ENCODE measurements at places on chromosomes 3 and 15.

DNA sequence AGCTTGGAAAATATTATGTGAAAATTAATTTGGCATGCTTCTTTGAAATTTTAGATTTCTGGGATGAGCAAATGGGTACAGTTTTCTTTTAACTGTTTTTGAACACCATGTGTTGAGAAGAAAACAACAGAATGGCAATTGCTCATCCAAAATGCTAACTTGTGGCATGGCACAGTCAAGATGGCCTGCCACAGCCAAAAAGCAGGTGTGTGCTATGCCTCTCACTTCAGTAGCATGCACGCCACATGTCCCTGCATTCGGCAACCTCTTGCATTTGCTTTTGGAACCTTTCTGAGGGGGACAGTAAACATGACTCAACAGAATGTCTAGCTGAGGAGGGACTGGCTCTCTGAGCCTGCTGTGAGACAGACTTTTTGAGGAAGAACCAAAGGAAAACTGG is 138.5 kb downstream of the TIGIT start:
- DNase-seq: no peak

DNA sequence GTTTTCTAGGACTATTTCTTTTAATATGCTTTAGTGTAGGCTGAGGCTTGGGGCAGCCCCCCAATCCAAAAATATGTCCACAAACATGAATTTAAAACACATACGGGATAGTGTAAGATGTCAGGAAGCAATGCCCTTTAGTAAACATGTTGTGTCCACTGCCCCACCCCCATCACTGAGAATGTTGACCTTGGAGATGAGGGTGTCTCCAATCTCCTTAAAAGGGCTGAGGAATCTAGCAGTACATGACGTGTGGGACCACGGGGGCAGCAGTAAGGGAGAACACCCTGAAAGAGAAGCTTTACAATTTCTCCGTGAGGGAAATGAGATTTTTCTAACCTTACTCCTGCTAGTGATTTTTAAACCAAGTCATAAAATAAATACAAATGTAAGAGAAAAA is 84.7 kb downstream of the SQOR start:
- no peak for DNase-seq

- DNase-seq: peak; percentile 64
Observed at GRCh38 chr3:187101184-187102072, 37.9 kb downstream of the RPL39L start.

- no peak for DNase-seq
Observed at GRCh38 chr15:33095641-33096040, 98.9 kb downstream of the FMN1 start.

- DNase-seq: no peak
Observed at GRCh38 chr15:29196290-29196689, 73.3 kb downstream of the NSMCE3 start.

GRCh38 chr3:148727231-148727630 is 29.5 kb downstream of the AGTR1 start:
- DNase-seq: no peak

GRCh38 chr15:83578691-83579090 is 75.2 kb upstream of the ADAMTSL3 start:
- DNase-seq: no peak

- no peak for DNase-seq
Observed at GRCh38 chr3:55180936-55181535, 253.2 kb upstream of the LRTM1 start.

DNA sequence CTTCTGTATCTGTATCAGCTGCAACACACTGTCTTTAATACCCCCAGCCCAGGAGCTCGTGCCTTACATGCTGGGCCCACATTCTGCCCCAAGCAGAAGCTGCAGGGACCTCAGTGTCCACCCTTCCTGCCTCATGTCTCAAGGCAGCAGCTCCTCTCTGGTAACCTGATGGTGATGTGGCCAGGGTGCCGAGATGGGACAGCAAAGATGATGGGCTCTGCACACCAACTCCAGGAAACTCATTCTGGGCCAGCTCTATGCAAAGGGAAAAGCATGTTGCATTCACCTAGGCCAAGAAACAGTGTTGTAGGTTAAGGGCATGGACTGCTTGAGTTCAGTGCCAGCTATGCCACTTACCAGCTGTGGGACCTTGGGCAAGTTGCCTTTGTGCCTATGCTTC is 79.5 kb upstream of the PRR23C start:
- no peak for DNase-seq

DNA sequence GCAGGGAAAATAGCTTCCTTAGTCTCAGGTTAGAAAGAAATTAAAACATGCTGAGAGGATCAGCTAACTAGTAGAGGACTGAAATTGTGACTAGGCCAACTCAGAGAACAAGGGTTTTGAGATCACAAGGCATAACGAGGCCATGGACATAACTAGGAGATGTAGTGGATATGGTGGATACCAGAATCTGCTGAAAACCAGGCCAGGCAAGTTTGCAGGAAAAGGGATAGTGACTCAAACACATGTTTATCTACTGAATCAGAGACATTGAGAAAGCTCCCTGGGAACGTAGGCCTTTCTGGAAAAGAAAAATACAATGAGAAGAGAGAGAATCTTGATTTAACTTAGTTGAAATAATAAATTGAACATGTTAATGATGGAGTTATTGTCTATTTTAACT is 326.5 kb upstream of the GBE1 start:
- DNase-seq: no peak

GRCh38 chr15:61155741-61156700 is 73.1 kb downstream of the RORA start:
- DNase-seq: no peak

DNA sequence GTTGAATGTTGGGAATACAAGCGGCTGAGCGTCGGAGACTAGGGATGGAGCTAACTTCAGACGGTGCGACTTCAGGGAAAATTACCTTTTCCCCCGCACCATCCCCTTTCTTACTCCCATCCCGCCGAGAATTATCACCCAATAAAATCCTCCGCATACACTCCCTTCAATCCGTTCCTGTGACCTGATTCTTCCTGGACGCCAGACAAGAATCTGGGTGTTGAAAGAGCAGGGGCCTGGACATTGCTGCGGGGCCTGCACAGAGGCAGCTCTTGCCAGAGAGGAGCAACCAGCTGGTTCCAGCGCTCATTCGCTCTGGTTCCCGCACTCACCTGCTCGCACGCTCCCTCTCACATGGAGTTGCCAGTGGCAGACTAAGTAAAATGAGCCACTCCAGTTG is 241.9 kb downstream of the ALCAM start:
- no peak for DNase-seq

GRCh38 chr3:12752809-12753208 is 6.2 kb downstream of the TMEM40 start:
- DNase-seq: no peak

GRCh38 chr15:69579950-69580618 is 127.5 kb downstream of the RPLP1 start:
- DNase-seq: no peak

DNA sequence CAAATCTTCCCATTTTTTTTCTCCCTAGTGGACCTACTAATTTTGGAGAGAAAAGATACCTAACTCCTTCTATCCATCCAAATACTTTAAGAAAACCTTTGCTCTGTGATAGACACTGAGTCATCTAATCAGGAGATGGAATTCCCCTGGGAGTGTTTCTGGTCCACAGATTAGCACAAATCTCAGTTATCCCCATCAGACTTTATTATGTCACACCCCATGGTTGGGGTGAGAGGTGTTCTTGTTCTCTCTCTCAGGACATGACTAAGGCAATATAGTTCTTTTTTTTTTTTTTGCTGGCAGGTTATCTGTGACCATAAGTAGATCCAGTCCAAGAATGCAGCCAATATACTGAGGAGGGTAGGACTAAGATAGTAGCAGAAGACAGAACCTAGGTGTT is 15.8 kb downstream of the SLC9A9 start:
- DNase-seq: no peak

- peak; percentile 29 for DNase-seq
Observed at GRCh38 chr3:23442598-23443383, 239.7 kb downstream of the UBE2E2 start.

GRCh38 chr3:186882150-186882524 is 39.6 kb downstream of the ADIPOQ start:
- no peak for DNase-seq

DNA sequence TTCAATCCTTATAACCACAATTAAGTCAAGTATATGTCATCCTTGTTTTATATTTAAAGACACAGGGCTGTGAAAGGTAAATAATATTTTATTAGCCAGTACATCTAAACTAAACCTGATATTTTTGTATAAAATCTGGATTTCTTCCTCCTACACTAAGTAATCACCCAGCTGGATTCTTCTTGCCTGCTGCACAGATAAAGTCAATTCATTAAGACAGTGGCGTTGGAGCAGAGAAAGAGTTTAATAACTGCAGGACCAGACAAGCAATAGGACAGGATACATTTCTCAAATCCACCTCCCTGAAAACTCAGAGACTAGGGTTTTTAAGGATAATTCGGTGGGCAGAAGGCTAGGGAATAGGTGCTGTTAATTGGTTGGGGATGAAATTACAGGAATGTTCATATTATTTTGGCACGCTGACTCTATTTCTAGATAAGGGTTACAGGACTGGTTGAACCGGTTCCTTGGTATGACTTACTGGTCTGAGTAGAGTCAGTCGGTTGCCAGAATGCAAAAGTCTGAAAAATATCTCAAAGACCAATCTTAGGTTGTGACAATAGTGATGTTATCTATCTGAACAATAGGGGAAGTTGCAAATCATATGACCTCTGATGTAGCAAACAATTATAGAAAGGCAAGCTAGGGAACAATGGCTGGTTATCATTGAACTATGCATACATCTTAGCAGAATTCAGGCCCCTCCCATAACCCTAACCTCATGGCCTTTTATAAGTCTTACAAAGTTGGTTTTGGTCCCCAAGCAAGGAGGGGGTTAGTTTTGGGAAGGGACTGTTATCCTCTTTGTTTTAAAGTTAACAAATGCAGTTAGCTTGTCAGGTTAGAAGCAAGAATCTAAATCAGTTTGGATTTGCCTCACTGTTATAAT is 244.8 kb downstream of the ALCAM start:
- no peak for DNase-seq

DNA sequence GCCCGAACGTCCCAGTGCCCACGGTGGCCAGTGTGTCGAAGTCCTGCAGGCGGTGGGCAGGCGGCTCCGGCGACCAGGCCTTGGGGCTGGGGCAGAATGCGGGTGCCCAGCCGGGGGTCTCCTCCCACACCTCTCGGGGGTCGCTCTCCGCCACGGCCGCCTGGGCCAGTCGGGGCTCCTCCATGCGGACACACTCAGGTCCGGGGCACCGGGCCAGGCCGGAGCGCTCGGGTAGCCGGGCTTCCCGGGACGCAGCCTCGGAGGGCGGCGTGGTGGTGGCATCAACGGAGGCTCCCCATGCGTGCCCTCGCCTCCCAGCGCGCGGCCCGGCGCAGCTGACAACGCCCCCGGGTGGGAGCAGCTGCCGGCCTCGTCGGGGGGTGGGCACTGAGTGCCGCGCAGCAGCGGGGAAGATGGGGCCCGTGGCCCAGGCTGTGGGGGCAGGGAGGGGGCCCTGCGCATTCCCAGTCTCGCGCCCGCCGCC is 30.1 kb upstream of the CERS3 start:
- no peak for DNase-seq

GRCh38 chr3:143693506-143693905 is 154.8 kb downstream of the SLC9A9 start:
- DNase-seq: no peak

DNA sequence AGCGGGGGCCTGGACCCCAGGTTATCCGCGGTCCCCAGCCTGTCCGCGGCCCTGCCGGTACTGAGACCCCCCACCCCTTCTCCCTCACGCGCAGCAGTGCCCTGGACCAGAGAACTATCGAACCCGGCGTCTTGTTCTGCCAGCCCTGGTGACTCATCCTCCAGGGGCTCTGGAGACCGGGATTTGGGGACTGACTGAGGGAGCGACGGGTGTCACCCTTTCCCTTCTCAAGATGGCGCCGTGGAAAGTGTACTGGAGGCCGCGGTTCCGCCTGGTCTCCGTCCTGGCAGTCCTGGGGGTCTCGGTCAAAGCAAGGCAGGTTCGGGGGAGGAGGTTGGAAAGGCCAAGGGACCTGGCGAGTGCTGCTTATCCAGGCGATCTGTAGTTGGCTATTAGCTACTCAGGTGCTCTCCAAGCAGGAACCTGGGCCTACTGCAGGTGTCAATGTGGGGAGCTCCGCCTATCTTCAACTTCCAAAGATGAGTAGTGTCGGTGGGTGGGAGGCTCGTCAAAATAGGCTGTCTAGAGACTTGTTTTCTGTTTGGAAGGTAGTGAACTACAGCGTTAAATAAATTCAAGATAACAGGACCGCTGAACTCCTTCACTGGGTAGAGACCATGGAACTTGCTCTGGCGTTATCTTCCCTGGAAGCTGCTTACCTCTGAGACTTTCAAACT is 790 bp downstream of the RAB5A start:
- DNase-seq: peak; percentile 57

DNA sequence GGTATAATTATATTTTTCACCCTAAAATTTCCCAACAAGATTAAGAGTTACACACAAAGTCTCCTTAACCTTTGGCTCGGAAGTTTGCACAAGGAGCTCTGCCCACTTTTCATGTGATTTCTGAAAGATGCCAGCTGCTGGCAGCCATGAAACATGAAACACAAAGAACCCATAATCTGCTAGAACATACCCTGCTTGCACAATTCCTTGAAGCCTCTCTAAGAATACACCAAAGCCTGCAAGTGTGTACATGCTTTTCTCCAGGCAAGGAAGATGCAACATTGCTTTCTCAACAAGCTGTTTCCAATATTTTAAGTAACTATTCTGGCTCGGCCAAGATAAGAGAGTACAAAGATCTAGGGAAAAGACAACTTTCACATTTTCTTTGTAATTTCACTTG is 182.0 kb upstream of the WNT5A start:
- DNase-seq: no peak

- no peak for DNase-seq
Observed at GRCh38 chr15:71532994-71533393, 277.4 kb upstream of the NR2E3 start.

DNA sequence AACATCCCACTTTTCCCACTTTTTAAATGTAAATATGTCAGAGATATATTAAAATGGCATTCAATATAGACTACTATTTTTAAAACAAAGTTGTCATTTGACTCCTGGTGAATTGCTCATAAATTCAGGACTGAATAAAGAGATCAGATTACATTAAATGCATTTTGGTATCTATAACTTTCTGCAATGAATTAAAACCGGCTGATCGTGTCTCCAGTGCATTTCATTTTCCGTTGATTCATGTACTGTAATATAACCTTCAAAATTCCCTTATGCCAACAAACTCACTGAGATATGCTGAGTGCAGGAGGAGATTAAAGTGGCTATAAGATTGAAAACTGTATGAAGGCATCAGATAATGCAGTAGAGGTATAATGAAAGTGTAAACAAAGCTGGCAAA is 361.1 kb upstream of the CDIN1 start:
- DNase-seq: no peak

GRCh38 chr15:45101749-45102148 is 12.2 kb downstream of the DUOX2 start:
- no peak for DNase-seq

GRCh38 chr3:40615918-40616819 is 91.4 kb downstream of the ZNF621 start:
- no peak for DNase-seq

All from CD4-positive, alpha-beta T cell treated with Interleukin-12 subunit alpha and Interleukin-12 subunit beta, for 1 hour (primary cell).